Muscle of leg (tissue), 16 donors: ENCODE measurements at places on chromosomes 16 and 17.

GRCh38 chr17:49978501-49978900 is 9.5 kb downstream of the DLX4 start:
- no peaks in the 10 kb centered on the region for H3K4me1 ChIP-seq
- peaks cover 80% of the 10 kb centered on the region for H3K27me3 ChIP-seq
- no peak overlapping the region for H3K27ac ChIP-seq
- no peaks in the 10 kb centered on the region for H3K36me3 ChIP-seq

DNA sequence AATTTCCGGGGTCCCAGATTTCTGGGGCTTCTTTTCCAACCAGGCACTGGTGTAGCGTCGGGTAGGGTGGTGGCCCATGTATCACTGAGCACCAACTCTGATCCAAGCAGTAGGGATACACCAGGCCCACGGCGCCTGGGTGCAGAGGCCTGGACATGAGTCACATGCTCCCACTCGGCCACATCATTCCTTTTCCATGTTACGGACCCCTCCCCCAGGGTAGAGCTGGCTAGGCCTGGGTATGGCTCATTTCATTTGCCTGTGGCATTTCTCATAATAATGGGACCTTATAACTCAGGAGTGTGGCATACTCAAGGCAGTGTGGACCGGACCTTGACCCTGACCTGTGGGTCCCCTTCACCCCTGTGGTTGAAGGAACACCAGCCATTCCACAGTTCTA is 18.0 kb upstream of the NDRG4 start:
- H3K36me3 ChIP-seq = no peaks in the 10 kb centered on the region
- no peak for DNase-seq
- peaks cover 13% of the 10 kb centered on the region for H3K4me1 ChIP-seq
- H3K4me3 ChIP-seq = no peak overlapping the region
- H3K27ac ChIP-seq = no peak overlapping the region
- H3K27me3 ChIP-seq = peaks cover 4% of the 10 kb centered on the region

- peak overlapping the region; percentile 82 for H3K27ac ChIP-seq
- no peak for DNase-seq
- peak overlapping the region; percentile 43 for H3K4me3 ChIP-seq
- peaks cover 25% of the 10 kb centered on the region for H3K4me1 ChIP-seq
These were observed 5.0 kb downstream of the ARMC7 start for GRCh38 chr17:75114552-75115314.

- H3K4me1 ChIP-seq = peaks cover 21% of the 10 kb centered on the region
- H3K27ac ChIP-seq = no peak overlapping the region
- no peak overlapping the region for H3K4me3 ChIP-seq
- DNase-seq = no peak
- H3K36me3 ChIP-seq = no peaks in the 10 kb centered on the region
- H3K27me3 ChIP-seq = peaks cover 23% of the 10 kb centered on the region
These were observed 1.5 kb upstream of the KIF19 start for GRCh38 chr17:74324521-74324920.

- no peaks in the 10 kb centered on the region for H3K36me3 ChIP-seq
- H3K4me3 ChIP-seq = no peak overlapping the region
- H3K27ac ChIP-seq = peak overlapping the region; percentile 47
These were observed 114.1 kb downstream of the PITPNC1 start for GRCh38 chr17:67491009-67491680.

DNA sequence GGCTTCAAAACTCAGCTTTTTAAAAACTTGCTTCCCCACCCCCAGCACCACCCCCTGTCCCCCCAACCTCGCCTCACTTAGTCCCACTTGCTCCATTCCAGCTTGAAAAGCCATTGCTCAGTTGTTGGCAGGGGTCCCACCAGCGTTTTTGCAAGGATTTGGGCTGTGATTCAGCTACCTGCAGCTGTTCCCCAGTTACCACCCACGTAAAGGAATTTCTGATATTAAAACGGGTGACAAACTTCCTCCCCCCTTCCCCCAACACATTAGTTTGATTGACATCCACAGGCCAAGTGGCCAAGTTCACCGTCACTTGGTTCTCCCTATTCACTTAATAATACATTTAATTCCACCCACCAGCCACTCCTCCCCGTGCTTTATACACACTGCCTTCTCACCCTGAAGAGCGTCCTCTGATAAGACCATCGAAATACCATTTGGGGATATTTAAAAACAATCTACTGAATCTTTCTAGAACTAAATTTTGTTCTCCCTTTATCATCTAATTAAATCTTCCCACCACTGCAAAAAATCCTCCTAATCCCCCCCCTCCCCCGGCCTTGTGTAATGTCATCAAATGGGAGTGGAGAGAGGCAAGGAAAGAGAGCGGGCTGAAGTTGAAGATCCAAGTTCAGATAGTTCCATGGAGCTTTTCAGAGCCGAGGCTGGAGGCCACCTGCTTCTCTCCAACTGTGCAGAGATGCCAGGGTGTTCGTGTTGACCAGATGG is 55.1 kb downstream of the SOX9 start:
- H3K27me3 ChIP-seq = no peaks in the 10 kb centered on the region
- DNase-seq = peak; percentile 79
- H3K4me1 ChIP-seq = peaks cover 41% of the 10 kb centered on the region
- H3K4me3 ChIP-seq = no peak overlapping the region

DNA sequence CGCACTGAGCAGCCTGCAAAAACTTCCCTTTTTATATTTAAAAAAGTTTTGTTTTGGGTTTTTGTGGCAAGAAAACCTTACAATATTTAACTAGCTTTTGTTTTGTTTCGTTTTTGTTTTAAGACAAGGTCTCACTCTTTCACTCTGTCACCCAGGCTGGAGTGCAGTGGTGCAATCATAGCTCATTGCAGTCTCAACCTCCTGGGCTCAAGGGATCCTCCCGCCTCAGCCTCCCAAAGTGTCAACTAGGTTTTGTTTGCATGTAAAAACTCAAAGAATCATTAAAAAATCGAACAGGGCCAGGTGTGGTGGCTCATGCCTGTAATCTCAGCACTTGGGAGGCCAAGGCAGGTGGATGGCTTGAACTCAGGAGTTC is 77.9 kb upstream of the FA2H start:
- H3K27ac ChIP-seq = no peak overlapping the region
- no peaks in the 10 kb centered on the region for H3K36me3 ChIP-seq
- no peak for DNase-seq
- H3K4me1 ChIP-seq = no peaks in the 10 kb centered on the region
- no peak overlapping the region for H3K4me3 ChIP-seq

GRCh38 chr16:17563323-17564091 is 92.7 kb upstream of the XYLT1 start:
- no peaks in the 10 kb centered on the region for H3K4me1 ChIP-seq
- H3K36me3 ChIP-seq = no peaks in the 10 kb centered on the region
- DNase-seq = no peak
- H3K4me3 ChIP-seq = no peak overlapping the region

- H3K36me3 ChIP-seq = no peaks in the 10 kb centered on the region
- H3K4me3 ChIP-seq = peak overlapping the region; percentile 32
- H3K27me3 ChIP-seq = no peaks in the 10 kb centered on the region
- DNase-seq = no peak
These were observed 5.7 kb downstream of the CDC42EP4 start for GRCh38 chr17:73305845-73306836.

DNA sequence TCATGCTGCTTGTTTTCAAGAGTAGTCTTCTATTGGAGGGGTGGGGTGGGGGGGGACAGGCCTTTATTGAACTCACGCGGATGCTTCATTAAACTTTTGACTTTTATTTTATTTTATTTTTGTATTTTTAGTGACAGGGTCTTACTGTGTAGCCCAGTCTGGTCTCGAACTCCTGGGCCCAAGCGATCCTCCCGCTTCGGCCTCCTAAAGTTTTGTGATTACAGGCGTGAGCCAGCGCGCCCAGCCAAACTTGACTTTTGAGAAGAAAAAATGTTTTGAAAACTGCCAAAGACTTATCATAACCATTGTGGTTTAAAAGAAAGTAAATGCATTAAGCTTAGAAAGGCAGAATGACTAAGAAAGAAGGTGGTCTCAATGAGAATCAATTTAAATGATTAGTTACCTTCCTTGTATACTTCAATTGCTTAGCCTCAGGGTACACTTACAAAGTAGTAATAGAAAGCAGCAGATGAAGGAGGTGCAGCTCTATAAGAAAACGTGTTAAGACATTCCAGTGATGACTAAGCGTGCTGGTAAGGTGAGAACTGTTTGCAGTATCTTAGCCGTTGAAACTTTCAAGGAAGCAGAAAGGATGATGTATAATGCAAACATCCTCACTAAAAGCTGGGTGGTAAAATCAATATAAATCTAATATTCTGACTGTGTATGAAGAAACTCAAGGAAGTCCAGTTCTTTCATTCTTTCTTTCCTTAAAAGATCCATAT is 1.2 kb downstream of the AP2B1 start:
- peaks cover 5% of the 10 kb centered on the region for H3K4me1 ChIP-seq
- peak overlapping the region; percentile 88 for H3K4me3 ChIP-seq
- DNase-seq = no peak
- H3K36me3 ChIP-seq = no peaks in the 10 kb centered on the region
- no peak overlapping the region for H3K27ac ChIP-seq

DNA sequence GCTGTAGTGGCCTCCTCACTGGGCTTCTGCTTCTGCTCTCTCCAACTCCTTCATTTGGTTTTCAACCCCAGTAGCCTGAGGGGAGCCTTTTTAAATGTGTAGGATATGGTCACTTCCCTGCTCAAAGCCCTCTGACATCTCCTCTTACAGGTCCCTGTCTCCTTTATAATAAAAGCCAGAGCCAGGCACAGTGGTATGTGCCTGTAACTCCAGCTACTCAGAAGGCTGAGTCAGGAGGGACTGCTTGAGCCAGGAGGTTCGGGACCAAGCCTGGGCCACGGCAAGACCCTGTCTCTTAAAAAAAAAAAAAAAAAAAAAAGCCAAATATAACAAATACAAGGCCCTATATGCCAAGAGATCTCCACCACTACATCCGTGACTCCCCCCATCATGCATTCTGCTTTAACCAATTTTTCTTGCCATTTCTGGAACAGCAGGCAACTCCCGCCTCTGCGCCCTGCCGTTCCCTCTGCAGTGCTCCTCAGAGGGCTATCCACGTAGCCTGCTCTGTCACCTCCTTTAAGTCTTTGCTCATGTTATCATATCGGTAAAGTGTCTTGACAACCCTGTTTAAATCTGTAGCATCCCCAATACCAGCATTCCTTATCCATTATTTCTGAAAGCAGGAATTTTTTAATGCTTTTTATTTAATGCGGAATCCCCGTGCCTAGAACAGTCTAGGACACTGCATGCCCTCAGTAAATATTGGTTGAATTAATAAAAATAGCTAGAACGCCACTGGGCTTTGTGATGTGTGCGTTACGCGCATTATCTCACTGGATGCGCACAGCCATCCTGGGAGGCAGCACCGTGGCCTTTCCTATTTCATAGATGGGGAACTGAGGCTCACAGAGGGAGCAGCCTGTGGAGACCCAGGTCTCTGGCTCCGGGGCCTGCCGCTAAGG is 9.5 kb downstream of the ZNF771 start:
- peaks cover 32% of the 10 kb centered on the region for H3K36me3 ChIP-seq
- H3K4me3 ChIP-seq = peak overlapping the region; percentile 50
- no peak for DNase-seq

DNA sequence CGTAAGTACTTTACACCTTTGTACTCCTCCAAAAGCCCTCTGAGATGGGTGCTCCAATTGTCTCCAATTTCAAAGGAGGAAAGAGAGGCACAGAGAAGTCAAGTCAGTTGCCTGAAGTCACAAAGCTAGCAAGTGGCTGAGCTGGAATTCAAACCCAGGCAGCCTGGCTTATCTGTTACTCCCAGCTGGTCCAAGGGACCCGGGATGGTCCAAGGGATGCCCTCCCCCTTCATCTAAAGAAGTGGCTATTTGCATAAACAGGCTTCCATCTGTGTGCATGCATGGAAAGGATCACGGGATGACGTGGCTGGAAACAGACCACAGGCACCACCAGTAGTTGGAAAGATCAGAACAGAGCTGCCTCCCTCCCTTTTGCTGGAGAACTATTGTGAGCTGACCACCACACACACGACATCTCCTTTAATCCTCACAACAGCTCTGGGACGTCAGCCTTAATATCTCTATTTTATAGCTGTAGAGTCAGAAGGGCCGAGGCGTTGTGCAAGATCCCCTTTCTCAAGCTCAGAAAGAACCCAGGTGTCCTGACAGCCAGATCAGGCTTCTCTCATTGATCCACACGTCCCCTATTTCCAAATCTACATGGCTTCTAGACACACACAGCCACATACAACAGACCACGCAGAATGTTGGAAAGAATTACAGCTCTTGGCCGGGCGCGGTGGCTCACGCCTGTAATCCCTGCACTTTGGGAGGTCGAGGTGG is 10.9 kb upstream of the COL1A1 start:
- peak; percentile 75 for DNase-seq
- no peaks in the 10 kb centered on the region for H3K36me3 ChIP-seq

DNA sequence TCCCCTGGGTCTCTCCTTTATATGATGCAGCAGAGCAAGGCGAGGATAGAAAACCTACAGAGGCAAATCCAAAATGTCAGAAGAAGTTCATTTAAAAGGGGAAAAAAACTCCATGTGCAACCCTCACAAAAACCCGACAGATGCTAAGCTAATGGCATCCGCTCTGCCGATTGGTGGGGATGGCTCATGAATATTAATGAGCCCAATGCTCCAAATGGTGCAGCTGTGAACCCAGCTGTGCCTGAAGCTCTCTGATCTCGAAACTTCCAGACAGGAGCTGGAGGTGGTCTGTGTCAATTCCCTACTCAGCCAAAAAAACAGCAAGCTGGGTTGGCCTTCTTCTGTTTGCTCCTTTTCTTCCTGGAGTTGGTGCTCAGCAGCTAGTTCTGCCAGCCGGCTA is 15.5 kb downstream of the SNX11 start:
- no peaks in the 10 kb centered on the region for H3K27me3 ChIP-seq
- peaks cover 18% of the 10 kb centered on the region for H3K4me1 ChIP-seq
- H3K27ac ChIP-seq = no peak overlapping the region
- no peak overlapping the region for H3K4me3 ChIP-seq

DNA sequence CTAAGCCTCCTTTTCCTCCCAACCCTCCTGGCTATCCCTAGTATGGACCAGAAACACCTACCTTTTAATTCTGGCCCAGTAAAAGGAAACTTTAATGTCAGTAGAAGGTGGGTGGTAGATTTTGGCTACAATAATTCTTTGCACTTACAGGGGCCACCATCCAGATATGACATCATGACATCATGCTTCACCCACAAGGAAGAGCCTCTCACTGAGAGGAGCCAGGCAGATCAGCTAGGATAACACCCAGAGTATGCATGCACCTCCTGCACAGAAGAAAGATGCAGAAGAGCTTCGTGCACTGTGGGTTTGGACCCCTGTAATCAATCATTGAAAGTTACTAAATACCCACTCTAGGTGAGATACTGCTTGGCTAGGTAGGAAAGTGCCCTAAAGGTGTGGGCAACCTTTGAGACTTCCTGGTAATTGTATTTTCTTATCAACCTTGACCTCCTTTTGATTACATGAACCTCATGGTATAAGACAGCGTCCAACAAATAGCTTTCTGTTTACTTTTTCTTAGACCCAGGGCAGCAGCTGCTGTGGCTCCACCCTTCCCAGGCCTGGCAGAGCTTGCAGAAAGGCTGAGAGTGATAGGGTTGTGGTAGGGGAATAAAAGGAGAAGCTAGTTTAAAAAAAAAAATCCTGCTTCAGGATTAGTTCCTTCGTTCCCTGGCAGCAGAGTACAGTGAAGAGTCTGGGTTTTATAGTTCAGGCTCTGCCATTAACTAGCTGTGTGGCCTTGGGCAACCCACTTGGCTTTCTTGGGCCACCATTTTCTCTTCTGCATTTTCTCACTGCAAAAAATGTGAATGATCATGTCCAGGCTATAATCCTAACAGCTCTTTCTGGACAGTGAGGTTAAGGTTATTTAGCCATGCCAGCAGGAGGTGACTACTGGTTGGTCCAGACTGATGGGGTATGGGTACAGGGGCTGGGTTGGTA is 6.2 kb downstream of the MAP3K14 start:
- H3K27me3 ChIP-seq = no peaks in the 10 kb centered on the region
- peak overlapping the region; percentile 92 for H3K27ac ChIP-seq
- peaks cover 78% of the 10 kb centered on the region for H3K4me1 ChIP-seq
- peaks cover 6% of the 10 kb centered on the region for H3K36me3 ChIP-seq
- peak; percentile 79 for DNase-seq
